ENCODE measurements at places on chromosomes 16 and 17. TPM values are rescaled to one million over a fixed set of nuclear protein-coding genes. Genes with fewer than 3 reads are reported as not detected.

- no peak for DNase-seq
These were observed 120.4 kb downstream of the HIC1 start for GRCh38 chr17:2175294-2175628.

- DNase-seq, result no peak
These were observed 85.4 kb upstream of the MED13 start for GRCh38 chr17:62150471-62150870.

DNA sequence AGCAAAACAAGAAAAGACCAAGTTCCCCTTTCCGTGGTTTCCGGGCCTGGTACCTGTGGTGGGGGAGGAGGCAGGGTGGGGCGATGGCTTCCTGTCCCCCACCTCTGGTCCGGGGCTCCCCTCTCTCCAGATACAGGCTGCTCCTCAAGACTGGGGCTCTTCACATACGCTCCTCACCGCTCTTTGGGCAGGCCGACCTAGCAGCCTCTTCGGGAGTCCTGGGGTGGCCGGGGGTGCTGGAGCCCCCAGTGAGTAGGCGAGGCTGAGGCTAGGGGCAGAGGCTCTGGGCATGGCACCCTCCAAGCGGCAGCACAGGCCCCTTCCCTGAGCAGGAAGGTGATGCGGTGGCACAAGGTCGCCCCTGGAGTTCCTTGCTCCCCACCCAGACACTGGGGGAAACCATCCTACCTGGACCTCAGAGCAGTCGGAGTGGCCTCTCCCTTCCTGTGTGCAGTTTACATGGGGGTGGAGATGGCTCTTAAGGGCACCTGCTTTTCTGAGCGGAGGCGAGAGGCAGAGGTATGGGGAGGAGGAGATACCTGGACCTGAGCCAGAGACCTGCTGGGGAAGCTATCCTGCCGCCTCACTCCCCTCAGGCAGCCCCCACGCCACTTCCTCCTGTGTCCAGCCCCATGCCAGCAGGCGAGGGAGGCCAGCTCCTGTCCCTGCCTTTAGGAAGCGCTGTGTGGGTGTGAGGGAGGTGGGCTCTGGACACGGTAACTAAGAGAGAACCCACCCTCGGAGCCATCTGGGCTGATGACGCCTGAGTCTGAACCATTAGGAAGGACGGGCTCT is 891 bp downstream of the CORO1A start:
- peak; percentile 70 for DNase-seq

GUCY2D gene
- 2.6 TPM for total RNA-seq

- DNase-seq, result peak; percentile 91
These were observed 1.6 kb downstream of the MYO1C start for GRCh38 chr17:1490643-1491442.

Measured in upper lobe of right lung (tissue), 1 donor.